ENCODE measurements at places on chromosomes 12 and 14.

DNA sequence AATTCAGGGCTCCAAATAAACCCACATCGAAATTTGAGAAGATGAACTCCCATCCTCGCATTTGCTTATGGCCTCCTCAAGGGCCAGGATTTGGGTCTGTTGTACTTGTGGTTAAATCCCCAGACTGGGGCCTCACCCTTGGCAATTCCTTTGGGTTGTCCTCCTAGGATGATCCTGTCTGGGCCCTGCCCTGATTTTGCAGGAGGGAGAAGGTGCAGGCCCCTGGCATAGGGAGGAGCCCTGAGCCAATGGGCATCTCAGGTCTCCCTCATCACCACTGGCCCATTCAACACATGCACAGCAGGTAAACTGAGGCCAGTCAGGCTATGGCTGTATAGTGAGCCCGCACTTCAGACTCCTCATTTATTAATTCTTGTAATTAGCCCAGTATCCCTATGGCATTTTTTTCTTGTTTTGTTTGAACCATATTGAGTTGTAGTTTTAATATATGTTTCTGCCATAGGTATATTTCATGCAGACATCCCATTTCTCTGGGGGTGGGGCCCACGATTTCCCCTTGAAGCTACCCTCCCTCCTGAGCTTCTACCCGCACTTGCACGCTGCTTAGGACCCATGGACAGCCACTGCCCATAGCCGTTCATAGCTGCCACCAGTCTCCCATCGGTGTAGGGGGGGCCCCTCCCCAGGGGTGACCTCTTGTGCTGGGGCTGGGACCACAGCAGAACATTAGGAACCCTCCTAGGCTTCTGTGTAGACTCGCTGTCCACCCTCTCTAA lies 67.1 kb upstream of the DDX11 start:
- DNase-seq, result no peak

GRCh38 chr12:29171421-29172258 lies 22.6 kb downstream of the FAR2 start:
- DNase-seq, result no peak

GRCh38 chr14:52049721-52050588 lies 18.9 kb downstream of the NID2 start:
- DNase-seq, result no peak

DNA sequence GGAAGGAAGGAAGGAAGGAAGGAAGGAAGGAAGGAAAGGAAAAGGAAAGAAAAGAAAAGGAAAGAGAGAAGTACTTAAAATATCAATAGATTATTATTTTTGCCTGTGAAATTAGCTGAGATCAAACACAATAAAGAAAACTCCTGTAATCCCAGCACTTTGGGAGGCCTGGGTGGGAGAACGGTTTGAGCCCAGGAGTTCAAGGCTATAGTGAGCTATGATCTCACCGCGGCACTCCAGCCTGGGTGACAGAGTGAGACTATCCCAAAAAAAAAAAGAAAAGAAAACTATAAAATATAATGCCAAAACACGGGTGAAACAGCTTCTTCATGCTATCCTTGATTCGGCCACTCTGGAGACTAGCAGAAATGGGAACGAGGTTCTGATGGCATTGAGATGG lies 26.2 kb upstream of the CKAP4 start:
- DNase-seq, result no peak

DNA sequence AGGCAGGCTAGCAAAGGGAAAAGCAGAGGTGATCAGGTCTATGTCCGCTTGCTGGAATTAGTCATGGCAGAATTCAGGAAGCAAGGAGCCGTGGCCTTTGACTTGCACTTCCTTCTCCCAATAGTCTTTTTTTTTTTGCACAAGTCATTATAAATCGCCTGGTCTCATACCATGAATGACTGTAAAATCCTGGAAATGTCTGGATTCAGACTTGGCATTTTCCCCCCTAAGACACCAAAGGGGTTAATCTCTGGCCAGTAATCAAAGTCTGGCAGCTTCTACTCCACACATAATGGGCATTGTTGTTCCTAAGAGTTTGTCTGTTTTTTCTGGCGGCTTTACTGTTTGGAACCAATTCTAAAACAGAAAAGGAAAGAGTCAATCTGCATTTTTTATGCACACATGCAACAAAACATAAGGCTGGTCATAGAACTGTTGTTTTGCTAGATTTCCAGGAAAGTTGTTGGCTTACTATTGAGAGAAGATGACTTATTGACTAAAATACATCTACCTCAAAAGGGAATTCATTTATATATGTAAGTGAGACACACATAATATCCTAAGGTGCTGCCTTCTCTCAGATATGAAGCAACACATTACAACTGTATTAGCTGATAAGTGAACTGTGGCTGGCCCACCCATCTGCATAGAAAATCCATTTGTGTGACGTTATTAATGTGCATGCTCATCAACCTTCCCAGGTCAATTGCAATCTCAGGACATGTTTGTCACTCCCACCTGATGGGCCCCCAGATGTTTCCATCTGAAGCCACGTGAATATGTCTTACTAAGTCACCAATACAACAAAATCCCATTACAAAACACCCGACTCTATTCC lies 157.3 kb downstream of the BTG1 start:
- DNase-seq, result no peak

- DNase-seq, result no peak
Measured at GRCh38 chr14:41597647-41598046, 9.0 kb upstream of the LRFN5 start.

- no peak for DNase-seq
Measured at GRCh38 chr12:5518584-5519365, 86.9 kb downstream of the NTF3 start.

- DNase-seq, result no peak
Measured at GRCh38 chr12:119005913-119006312, 24.6 kb downstream of the SRRM4 start.

GRCh38 chr12:119412811-119413794 lies 78.6 kb downstream of the CCDC60 start:
- peak; percentile 58 for DNase-seq

GRCh38 chr14:95444132-95445129 lies 72.0 kb downstream of the SYNE3 start:
- no peak for DNase-seq

- peak; percentile 16 for DNase-seq
Measured at GRCh38 chr14:76550534-76550933, 174.6 kb downstream of the ESRRB start.

DNA sequence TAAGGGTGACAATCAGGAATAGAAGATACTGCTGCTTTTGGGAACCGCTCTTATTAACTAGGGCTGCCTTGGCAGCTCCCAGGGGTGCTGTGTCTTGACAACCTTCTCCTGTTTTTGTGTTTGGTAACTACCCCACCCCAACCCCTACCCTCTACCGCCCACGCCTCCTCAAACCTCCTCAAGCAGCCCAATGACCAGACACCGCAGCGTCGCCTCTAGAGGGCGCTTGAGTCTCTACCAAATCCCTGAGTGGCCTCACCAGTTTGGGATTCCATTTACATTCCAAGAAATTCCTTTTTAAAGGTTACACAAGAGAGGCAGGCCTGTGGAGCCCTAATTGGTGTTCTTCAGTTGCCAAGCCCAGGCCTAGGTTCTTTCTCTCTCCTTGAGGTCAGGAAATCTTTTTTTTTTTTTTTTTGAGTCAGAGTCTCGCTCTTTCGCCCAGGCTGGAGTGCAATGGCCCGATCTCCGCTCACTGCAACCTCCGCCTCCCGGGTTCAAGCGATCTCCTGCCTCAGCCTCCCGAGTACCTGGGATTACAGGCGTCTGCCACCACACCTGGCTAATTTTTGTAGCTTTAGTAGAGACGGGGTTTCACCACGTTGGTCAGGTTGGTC lies 72.4 kb upstream of the USP44 start:
- peak; percentile 89 for DNase-seq

DNA sequence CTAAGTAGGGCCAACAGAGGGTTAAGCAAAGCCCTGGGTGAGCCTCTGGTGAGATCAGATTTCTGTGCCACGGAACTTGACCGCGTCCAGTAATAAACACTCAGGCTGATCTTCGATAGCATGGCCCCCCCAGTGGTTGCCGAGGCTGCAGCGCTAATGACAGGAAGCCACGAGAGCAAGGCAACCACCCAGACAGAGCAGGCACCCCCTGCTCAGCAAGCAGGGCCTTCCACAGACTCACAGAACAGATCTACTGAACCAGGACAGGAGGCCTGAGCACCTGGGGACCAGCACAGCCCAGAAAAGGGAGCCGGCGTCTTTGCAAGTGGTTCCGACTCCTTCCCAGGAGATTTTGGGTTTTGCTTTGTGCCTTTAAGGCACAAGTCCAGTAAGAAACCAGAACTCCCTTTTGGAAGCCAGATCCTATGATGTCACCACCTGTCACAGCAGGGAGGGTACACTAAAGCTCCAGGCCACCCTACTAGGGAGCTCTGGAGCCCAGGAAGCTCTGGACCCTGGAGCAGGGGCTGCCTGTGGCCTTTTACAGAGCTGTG lies 42.3 kb downstream of the BCL11B start:
- no peak for DNase-seq

- DNase-seq, result peak; percentile 32
Measured at GRCh38 chr14:75523771-75524171, 1.5 kb downstream of the BATF start.

DNA sequence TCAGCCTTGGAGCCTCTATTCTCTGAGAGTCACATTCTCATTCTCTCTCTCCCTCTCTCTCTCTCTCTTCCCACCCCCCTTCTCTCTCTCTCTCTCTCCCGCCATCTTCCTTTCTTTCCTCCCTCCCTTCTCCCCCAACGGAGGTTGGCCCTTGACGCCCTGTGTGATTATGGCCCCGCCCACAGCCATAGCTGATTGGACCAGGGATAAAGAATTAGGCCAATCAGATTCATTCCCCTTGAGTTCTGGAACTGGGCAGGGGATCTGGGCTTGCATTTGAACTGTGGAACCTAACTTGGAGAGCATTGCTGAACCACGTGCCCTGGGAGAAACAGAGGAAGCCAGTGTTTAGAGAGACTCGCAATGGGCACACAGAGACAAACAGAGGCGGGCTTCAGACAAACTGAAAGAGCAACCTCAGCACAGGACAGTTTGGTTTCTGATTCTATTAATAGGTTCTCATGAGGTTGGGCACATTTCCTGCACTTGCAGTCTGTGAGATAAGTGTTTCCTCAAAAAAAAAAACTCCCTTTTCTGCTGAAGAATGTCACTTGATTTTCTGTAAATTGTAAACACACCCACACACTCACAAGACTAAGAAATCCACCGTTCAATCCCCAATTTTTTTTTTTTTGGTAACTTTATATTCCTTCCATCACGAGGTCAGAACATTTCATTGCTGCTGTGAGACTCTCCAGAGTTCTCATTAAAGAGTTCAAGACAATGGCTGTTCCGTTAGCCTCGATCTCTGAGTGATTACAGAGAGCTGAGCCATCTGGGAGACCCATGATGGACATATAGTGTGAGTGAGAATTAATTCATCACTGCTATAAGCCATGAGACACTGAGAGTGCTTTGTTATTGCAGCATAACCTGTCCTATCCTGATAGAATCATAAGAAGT lies 3.5 kb upstream of the P2RX7 start:
- peak; percentile 52 for DNase-seq

- DNase-seq, result no peak
Measured at GRCh38 chr12:120736404-120737331, 11.0 kb downstream of the ACADS start.

GRCh38 chr12:123957196-123957595 lies 15.4 kb downstream of the CCDC92 start:
- no peak for DNase-seq

GRCh38 chr12:53233671-53234121 lies 1.7 kb upstream of the RARG start:
- DNase-seq, result peak; percentile 57

- peak; percentile 72 for DNase-seq
Measured at GRCh38 chr14:95313707-95314106, 6.0 kb downstream of the CLMN start.

GRCh38 chr14:104593241-104593701 lies 11.3 kb downstream of the TMEM179 start:
- no peak for DNase-seq

DNA sequence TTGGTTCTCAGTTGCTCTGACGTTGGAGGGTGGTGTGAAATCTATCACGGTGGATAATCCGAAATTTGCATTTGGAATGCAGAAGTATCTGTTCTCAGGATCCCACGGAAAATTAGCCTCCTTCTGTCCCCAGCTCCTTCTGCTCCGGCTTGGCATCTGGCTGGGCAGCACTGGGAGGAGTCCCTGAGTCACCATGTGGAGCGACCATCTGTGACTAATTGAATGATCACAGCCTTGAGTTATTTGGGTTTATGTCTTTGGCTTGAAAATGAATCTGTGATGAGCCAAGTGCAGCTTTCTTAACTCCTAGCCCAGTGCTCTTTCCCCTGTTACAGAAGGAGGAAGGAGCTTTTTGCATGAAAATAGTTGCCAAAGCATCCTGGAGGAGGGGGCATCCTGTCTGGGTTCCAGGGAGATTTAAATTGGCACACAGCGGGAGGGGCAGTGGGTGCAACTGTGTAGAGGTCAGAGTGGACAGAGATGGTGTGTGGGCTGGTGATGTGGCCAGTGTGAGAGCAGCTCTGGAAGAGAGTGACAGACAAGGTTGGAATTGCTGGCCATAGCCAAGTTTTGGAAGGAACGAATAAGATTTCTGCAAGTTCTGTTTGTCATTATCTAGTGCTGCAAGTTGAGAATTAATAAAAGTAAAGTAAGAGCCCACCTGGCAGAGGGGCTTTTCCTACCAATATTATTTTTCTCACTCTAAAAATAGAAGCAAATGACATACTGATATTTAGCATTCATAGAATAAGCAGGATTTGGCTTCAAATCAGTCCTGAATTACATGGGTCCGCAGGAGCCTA lies 74.4 kb downstream of the SLC24A4 start:
- peak; percentile 95 for DNase-seq

- DNase-seq, result peak; percentile 22
Measured at GRCh38 chr12:45477526-45477925, 252.0 kb upstream of the ARID2 start.

- DNase-seq, result no peak
Measured at GRCh38 chr12:107783406-107784376, 9.2 kb downstream of the ASCL4 start.

DNA sequence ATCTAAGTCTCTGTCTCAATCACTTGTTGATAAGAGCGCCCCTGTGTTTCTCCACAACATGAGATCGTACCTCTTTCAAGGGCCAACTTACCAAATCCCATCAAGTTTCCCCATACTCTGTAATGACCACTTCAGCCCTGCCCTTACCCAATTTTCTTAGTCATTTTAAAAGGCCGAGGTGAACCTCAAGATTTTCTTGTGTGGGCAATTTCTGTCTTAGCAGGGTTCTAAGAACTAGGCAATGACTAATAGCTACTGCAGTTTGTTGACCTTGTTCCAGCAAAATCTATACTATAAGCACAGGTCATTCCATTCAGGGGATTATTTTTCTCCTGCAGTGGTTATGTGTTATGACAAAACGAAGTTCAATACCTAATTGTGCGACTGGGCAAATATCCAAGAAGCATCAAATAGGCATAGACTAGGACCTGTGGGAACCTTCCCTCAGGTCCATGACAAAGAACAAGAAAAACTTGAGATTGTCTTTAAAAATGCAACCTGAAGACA lies 359.8 kb downstream of the PCNX1 start:
- peak; percentile 87 for DNase-seq

GRCh38 chr12:119147847-119148448 lies 30.8 kb upstream of the HSPB8 start:
- DNase-seq, result no peak

- DNase-seq, result no peak
Measured at GRCh38 chr12:11457996-11458645, 62.8 kb upstream of the PRB2 start.
